ENCODE measurements at places on chromosomes 4 and X.

DNA sequence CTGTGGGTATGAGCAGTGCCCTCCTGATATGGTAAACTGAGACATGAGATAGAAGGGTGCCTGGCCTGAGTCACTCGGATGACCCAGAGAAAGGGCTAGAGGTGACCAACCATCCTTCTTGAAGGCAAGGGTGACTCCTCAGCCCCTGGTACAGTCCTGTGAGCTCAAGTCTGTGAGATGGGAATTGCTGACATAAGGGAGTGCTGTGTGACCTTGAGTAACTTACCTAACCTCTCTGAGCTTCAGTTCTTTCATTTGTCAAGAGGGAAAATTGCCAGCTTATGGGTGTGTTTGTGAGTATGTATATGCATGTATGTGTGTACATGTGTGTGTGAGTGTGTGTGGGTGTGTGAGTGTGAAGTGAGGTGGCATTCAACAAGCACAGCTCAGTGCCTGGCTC lies 210.4 kb upstream of the PSAPL1 start:
- no peak for DNase-seq

GRCh38 chr4:74768857-74769525 lies 25.3 kb downstream of the BTC start:
- DNase-seq: no peak

GRCh38 chr4:127967141-127967775 lies 2.1 kb downstream of the ABHD18 start:
- DNase-seq: no peak

- no peak for DNase-seq
These were observed 65.4 kb upstream of the ADRA2C start for GRCh38 chr4:3700736-3701135.

DNA sequence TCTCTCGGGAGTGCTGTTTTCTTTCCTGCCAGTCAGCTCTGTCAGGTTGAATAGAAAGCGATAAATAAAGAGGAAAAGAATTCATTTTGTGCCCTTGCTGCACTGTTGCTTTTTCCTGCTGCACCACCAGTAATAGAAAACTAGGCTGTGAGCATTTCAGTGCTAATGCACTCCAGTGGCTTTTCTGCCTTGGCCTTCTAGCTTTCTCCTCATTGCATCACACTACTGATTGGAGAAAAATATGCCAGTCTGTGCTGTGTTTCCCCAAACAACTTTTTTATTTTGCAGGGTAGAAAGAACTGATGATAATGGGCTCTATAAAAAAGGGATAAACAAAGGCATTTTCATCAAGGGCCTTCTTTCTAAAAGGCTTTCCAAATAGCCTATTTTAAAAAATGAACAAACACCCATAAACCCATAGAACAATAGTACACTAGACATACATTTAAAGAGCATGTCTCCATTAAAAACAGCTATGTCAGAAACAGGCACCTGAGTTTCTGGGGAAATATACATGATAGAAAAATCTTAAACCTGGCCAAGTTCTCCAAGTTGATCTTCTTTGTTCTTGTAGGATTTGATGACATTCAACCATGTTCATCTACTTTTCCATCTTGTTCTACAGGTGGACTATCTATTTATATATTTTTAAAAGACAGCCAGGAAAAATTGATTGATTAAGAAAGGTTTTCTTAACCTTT lies 86.3 kb downstream of the GPRIN3 start:
- no peak for DNase-seq

All from cortex of kidney (tissue), 1 donor.